ENCODE measurements at places on chromosomes 1 and 21.

DNA sequence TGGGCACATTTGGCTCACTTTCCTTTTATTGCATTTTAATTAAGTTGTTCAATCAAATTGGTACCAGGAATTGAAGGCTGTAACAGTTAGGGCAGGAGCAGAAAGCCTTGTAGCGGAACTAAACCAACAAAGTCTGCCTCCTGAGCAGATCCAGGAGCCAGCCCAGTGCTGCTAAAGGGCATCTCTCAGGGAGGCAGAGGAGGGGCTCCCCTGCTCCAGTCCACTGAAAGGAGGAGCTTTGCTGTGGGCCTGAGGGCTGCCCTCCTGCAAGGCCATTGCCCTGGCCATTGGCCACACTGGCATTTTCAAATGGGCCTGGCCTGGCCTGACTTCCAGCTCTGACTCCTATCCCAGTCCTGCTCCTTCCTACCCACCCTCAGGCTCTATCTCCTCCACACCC lies 3.7 kb upstream of the TRABD2B start:
- no peak for DNase-seq

DNA sequence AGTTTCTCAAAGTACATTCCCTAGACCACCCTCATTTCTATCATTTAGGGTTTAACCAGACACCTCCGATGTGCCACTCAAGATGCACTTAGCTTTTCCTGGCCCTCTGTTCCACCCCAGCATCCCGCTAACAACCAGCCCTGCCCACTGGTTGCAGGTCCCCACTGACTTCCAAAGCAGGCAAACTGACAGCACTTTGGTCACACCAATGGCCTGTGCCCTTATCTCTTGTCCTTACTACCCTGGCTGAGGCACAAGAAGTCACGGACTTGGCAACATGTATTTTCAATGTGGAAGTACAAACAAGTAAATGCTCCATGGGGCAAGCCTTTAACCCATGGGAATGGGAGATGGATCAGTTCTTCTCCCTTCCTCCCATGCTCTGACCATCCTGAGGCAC lies 357.1 kb downstream of the OMA1 start:
- DNase-seq: no peak

DNA sequence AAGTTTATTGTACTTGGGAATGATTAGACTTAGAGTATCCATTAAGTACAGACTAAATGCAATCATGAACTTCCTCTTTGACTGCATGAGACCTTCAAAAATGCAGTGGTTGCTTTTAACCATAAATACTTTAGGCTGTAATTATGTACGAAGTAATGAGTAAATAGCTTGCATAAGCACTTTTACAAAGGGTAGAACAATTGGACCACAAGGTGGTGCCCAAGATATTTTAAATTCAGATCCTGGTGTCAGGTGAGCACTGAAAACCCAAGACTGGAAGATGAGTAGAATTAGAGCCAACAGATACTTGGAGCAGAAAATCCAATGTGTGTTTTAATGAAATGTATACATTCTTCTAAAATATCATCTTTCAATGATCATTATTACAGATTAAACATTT lies 43.4 kb upstream of the RHOU start:
- DNase-seq: no peak

DNA sequence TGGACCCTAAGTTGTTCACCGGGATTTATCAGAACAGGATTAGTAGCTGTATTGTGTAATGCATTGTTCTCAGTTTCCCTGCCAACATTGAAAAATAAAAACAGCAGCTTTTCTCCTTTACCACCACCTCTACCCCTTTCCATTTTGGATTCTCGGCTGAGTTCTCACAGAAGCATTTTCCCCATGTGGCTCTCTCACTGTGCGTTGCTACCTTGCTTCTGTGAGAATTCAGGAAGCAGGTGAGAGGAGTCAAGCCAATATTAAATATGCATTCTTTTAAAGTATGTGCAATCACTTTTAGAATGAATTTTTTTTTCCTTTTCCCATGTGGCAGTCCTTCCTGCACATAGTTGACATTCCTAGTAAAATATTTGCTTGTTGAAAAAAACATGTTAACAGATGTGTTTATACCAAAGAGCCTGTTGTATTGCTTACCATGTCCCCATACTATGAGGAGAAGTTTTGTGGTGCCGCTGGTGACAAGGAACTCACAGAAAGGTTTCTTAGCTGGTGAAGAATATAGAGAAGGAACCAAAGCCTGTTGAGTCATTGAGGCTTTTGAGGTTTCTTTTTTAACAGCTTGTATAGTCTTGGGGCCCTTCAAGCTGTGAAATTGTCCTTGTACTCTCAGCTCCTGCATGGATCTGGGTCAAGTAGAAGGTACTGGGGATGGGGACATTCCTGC lies 3.9 kb upstream of the OLFML3 start:
- no peak for DNase-seq

GRCh38 chr1:156961709-156962108 lies 41.3 kb downstream of the LRRC71 start:
- DNase-seq: no peak

GRCh38 chr21:45294509-45295291 lies 7.0 kb upstream of the POFUT2 start:
- DNase-seq: no peak

DNA sequence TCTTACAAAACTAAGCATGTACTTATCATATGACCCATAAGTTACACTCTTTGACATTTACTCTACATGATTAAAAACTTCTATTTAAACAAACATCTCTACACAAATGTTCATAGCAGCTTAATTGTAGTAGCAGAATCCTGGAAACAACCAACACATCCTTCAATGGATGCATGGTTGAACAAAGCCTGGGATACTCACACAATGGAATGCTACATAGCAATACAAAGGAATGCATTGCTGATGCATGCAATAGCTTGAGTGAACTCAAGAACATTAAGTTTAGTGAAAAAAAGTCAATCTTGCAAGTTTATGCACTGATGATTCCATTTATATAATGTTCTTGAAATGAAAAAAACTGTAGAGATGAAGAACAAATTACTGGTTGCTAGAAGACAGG lies 686.9 kb downstream of the LRRIQ3 start:
- peak; percentile 26 for DNase-seq

DNA sequence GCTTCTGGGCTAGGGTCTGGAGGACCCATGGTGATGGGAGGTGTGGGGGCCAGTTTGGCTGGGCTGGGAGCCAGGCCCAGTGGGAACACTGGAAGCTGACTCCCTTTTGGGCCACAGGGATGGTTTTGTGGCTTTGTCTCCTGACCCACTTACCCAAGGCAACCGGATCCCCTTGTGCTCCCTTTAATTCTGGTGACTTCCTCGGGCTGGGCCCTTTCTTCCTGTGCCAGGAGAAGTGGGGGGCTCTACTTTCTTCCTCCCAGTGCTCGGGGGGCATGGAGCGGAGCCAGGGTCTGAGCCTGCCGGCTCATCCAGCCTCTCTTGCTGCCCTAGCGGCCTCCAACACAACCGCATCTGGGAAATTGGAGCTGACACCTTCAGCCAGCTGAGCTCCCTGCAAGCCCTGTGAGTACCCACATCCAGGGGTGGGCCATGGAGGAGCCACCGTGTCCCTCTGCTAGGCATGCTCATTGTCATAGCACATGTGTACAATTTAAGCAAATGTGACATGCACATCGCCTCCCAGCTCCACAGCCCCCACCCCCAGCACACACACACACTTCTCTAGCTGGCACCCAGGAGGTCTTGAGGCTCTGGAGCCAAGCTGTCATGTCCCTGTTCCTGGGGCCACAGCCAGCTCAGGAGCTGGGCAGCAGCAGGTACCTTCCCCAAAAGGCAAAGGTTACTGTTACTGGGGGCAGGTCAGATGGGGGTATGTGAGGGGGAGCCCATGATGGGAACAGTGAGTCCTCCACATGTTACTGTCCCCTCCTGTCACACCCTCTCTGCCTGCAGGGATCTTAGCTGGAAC lies 35.0 kb downstream of the UBE2T start:
- no peak for DNase-seq

DNA sequence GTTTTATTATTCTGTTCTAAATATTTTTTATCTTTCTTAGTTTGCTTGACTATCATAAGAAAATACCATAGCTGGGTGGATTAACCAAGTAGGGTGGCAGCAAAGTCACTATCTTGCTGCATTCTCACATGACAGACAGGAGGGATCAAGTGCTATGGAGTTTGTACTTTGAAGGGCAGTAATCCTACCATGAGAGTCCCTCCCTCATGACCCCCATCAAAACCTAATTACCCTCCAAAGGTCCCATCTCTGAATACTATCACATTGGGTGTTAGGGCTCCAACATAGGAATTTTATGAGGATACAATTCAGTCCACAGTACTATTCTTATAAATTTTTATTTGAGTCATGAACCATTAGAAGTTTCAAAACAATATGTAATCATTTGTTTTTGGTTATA lies 388.5 kb upstream of the B3GALT2 start:
- DNase-seq: no peak

DNA sequence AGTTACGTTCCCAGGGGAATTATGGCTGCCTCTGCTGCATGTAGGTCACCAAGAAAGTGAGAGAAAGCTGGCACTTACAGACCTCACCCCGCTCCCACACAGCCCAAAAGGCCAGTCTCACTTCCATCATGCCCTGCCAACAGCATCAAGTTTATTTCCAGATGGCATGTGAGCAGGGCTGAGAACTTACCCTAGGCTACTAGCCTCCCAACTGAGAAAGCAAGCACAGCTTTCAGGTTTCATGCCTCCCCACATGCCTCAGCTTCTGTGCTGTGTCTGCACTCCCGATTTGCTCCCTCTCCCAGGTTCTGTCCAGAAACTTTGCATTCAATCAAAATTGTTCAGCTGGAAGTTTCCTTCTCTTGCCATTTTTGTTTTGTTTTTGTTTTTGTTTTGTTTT lies 59.1 kb upstream of the CRB1 start:
- no peak for DNase-seq

- no peak for DNase-seq
Measured at GRCh38 chr1:57468641-57469523, 45.0 kb upstream of the DAB1 start.

DNA sequence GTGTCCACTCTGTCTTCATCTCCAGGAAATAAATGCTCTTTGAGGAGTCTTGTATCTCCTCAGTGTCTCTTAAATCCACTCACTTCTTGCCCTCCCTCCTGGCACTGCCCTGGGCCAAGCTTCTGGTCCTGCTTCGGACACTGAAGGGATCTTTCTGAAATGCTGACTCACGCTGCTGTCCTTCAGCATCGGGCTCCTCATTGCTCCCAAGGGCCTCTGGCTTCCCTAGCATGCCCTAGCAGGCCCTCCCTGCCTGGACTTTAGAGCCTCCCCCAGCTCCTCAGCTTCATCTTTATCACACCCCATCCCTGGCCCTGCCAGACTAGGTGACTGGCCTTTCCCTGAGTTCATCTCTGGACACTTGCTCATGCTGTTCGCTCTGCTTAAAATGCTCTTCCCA lies 96.6 kb downstream of the FOXD2 start:
- DNase-seq: no peak

GRCh38 chr1:7013833-7014639 lies 228.8 kb downstream of the CAMTA1 start:
- DNase-seq: no peak

DNA sequence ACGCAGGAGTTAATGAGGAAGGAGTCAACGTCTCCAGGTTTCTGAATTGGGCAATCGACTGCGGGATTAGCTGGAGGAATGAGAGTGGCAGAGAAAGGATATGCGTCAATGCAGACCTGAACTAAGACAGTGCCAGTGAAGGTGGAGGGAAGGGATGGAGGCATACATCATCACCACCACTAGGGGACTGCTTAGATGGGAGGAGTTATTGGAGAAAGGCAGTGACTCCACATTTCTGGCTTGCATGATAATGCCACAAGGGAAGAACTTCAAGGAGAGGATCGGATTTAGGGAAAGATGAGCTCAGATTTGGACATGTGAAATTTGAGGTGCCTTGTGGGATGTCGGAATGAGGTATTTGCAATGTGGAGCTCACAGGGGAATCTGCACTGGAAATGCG lies 17.5 kb downstream of the VASH2 start:
- DNase-seq: no peak

Data from neuronal stem cell (in vitro differentiated cells).